Small intestine (tissue), 16 donors: ENCODE measurements at places on chromosomes 11 and 22.

- H3K4me1 ChIP-seq, result peaks cover 3% of the 10 kb centered on the region
- H3K27ac ChIP-seq, result no peak overlapping the region
Measured at GRCh38 chr11:2313051-2313951, 11.5 kb downstream of the TSPAN32 start.

GRCh38 chr22:43824724-43825420 is 12.8 kb upstream of the EFCAB6 start:
- no peak overlapping the region for H3K4me3 ChIP-seq
- no peak for DNase-seq
- no peak overlapping the region for H3K27ac ChIP-seq
- no peaks in the 10 kb centered on the region for H3K36me3 ChIP-seq
- peaks cover 3% of the 10 kb centered on the region for H3K27me3 ChIP-seq

DNA sequence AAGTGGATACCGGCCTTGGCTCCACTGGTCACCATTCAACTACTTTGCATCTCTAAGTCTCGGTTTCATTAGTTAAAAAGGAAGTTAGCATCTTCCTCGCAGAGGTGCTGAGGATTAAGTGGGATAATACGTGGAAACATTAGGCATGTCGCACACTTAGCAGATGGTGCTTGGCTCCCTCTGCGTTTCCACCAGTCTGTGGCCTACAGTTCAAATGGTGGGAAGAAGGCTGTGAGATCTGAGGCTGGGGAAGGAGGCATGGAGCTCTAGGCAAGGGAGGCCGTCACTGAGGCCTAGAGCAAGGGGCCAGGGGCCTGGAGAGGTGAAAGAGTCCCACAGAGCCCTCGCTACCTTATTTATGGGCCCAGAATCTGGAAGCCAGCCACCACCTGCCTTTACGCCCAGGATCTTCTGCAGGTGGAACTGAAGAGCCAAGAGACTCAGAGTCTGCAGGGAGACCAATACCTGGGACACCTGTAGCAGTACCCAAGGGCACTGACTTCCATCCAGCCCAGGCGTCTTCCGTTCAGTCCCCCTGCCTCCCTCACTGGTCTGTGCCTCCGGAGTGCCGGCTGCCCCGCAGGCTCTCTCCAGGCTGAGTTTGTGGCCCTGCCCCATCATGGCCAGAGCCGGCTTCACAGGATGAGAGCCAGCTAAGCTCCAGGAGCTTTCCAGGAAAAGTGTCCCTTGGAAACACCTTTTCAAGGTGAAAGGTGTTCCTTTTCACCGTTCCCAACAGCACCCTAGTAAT is 66.1 kb upstream of the A4GALT start:
- H3K36me3 ChIP-seq, result peaks cover 2% of the 10 kb centered on the region
- H3K4me3 ChIP-seq, result no peak overlapping the region
- no peaks in the 10 kb centered on the region for H3K27me3 ChIP-seq
- no peak overlapping the region for H3K27ac ChIP-seq
- no peaks in the 10 kb centered on the region for H3K4me1 ChIP-seq

DNA sequence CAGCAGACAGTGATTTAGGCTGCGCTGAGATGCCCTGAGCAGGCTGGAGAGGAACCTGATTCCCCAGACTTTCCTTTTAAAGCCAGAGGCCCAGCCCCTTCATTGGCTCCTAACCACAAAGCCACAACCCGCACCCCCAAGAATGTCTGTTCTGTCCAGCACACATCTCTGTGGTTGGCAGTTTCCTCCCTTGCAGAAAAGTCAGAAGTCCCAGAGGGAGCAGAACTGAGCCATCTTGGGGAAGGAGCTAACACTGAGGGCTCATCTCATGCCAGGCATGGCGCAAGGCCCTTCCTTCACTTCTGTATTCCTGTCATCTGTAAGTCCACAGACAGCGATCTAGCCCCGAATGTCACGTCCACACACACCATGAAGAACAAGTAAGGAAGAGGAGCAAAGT is 97.1 kb upstream of the SYT13 start:
- no peak for DNase-seq
- no peaks in the 10 kb centered on the region for H3K27me3 ChIP-seq
- no peaks in the 10 kb centered on the region for H3K4me1 ChIP-seq

GRCh38 chr22:30045901-30046715 is 34.2 kb upstream of the HORMAD2 start:
- H3K36me3 ChIP-seq, result no peaks in the 10 kb centered on the region
- no peak overlapping the region for H3K4me3 ChIP-seq
- no peak for DNase-seq
- no peaks in the 10 kb centered on the region for H3K27me3 ChIP-seq
- H3K27ac ChIP-seq, result no peak overlapping the region
- H3K4me1 ChIP-seq, result peaks cover 23% of the 10 kb centered on the region

DNA sequence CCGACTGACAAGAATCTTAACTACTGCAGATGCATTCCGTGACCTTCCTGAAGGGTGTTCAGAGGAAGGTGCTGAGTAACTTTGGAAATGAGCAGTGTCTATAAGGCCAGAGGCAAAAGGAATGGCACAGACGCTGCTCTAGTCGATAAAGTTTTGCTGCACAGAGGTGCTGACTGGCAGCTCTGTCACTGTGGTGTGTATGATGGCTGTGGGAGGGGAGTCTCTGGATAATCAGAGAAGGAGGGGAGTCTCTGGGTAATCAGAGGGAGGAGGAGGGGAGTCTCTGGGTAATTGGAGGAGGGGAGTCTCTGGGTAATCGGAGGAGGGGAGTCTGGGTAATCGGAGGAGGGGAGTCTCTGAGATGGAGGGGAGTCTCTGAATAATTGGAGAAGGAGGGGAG is 18.4 kb downstream of the PTDSS2 start:
- H3K4me3 ChIP-seq, result no peak overlapping the region
- no peak overlapping the region for H3K27ac ChIP-seq
- no peak for DNase-seq
- no peaks in the 10 kb centered on the region for H3K27me3 ChIP-seq
- peaks cover 36% of the 10 kb centered on the region for H3K36me3 ChIP-seq
